WTC11 (cell line): ENCODE measurements at places on chromosomes 4 and X.

- DNase-seq = no peak
Measured at GRCh38 chr4:183988874-183989273, 83.8 kb downstream of the STOX2 start.

DNA sequence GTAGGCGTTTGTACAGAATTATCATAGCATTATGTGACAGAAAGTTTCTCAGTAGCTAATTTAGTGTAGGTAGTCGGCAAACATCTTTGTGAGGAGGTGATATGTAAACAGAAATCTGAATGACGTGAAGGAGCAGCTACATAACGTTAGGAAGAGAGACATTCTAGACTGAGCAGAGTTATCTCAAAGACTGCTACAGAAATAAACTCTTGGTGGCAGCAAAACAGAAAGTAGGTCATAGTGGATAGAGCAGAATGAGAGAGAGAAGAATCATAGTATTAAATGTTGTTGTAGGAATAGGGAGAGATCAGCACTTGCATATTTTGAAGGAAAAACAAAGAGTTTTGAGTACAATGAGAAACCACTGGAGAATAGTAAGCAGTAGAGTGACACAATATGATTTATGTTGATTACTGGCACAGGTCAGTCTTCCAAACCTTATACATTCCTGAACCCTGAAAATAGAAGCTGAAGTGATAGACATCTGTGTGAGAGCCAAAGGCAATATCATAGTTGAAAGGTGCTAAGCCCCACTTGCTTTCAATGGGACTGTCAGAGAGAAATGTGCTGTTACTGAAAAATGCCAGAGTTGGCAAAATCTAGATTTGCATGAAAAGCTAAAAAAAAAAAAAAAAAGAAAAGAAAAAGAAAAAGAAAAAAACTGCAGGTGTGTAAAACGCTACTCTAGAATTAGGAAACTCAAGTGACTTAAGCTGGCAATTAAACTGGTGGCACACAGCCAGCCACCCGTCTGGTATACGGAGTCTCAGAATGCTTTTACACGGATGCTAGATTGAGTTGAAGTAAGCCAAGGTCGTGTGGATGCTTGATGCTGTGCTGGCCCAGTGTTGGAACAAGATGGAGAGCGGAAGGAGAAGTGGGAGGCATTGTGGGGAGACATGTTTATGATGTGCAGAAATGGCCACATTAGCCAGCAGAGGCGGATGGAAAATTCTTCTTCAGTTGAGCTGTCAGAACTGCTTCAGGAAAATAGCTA lies 750.2 kb upstream of the HS3ST1 start:
- no peak for DNase-seq

DNA sequence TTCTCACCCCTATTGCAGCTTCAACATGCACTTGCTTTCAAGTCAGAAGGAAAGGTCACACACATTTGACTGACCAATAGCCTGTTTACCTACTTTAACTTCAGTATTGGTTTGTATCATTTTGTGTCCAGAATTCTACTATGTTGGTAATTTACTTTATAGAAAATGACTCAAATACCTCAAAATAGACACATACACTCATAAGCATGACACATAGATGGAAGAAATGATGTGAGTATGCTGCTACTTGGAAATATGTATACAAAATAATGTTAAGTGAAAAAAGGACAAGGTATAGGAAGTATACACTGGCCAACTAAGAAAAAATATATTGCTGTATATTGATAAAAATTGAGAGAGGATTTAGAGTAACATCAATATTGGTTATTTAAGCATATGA lies 98.8 kb upstream of the CASK start:
- no peak for DNase-seq

DNA sequence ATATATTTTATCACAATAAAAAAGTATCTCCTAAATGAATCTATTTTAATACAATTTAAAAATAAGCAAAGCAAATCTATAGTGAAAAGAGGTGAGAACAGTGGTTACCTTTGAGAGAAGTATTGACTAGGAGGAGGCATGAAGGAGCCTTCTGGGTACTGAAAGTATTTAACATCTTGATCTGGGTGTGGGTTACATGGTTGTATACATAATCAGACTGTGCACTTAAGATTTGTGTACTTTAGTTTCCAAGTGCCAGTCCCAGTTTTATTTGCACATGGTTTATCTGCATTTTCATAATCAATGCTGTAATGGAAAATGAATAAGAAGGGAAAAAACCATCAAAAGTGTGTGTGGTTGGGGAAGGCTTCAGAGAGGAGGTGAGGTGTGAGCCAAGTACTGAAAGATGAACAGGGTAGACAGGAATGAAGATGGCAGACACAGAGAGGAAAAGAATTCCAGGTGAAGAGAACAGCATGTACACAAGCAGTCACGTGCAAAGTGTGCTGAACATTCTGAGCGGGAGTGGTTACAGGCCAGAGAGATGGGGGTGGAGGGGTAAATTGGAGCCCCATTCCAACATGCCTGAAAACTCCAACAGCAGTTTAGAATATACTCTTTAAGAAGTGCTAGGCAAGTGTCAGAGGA lies 14.6 kb downstream of the MAP7D2 start:
- DNase-seq = no peak

DNA sequence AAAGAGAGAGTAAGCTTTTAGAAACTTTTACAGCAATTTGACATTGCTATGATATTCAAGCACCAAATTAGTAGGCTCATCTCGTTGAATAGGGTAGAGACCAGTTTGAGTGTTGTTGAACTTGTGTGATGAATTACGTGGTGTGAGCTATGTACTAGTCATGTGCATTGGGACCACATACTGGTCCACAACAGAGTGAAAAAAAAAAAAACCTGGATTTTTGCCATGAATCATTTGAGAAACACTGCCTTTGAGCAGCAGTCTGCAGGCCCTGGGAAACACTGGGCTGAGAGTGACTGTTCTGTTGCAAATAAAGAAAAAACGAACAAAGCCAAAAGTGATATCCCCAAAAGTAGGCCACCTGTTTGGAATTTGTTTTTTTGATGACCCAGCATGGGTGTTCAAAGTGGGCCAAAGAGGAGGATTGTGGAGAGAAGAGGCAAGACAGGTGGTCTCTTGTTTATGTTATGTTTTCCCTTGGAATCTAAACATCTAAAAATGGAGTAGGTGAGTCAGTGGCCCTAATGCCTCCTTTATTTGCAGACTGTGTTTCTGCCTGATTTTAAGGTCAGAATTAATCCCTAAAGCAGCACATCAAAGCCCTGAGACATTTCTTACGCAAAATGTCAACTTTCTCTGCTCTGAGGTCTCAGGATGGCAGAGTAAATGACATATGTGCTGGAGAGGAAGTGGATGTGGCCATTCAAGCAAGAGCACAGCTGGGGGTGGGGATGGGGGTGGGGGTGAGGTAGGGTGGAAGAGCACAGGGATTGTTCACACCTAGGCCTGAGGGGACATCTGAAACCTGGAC lies 33.5 kb downstream of the TAF7L start:
- no peak for DNase-seq

DNA sequence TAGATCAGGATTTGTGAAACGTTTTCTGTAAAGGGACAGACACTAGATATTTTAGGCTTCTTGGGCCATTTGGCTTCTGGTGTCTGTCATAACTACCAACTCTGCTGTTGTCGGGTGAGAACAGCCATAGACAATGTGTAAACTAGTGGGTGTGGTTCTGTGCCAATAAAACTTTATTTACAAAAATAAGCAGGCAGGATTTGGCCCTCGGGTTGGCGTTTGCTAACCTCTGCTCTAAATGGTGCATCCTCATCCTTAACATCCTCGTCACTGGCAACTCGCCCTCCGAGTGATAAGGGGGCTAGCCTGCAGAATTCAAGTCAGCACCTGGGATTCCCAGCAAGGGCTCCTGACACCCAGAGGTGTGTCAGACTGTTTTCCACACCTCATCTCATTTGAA lies 105.8 kb upstream of the MSX1 start:
- DNase-seq = no peak
